ENCODE measurements at places on chromosomes 1 and 21. TPM values are rescaled to one million over a fixed set of nuclear protein-coding genes. Genes with fewer than 3 reads are reported as not detected.

- no peak for DNase-seq
Observed at GRCh38 chr1:231828182-231828920, 201.8 kb downstream of the DISC1 start.

The RGS2 gene
- total RNA-seq: 5.1 TPM

DNA sequence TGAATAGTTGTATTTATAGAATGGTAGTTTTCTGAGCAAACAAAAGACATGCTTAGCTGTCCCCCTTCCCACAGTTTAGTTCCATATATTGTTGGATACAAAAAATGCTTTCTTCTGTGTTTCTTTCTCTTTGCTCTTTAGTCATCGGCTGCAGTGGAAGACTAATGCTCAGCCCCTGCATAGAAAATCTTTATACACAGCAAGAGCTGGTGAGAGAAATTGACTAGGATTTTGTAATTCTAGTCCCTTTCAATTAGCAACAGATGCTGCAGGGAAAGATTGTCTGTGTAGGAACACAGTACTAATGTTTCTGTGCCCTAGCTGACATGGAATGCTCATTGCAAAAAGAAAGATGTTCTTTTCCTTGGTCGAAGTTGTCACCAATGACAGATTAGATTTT is 200.9 kb downstream of the RPS6KC1 start:
- no peak for DNase-seq

GRCh38 chr1:43238991-43239469 is 30.8 kb upstream of the TMEM125 start:
- DNase-seq: no peak

- DNase-seq: peak; percentile 9
Observed at GRCh38 chr1:175471039-175471800, 272.2 kb downstream of the TNR start.

DNA sequence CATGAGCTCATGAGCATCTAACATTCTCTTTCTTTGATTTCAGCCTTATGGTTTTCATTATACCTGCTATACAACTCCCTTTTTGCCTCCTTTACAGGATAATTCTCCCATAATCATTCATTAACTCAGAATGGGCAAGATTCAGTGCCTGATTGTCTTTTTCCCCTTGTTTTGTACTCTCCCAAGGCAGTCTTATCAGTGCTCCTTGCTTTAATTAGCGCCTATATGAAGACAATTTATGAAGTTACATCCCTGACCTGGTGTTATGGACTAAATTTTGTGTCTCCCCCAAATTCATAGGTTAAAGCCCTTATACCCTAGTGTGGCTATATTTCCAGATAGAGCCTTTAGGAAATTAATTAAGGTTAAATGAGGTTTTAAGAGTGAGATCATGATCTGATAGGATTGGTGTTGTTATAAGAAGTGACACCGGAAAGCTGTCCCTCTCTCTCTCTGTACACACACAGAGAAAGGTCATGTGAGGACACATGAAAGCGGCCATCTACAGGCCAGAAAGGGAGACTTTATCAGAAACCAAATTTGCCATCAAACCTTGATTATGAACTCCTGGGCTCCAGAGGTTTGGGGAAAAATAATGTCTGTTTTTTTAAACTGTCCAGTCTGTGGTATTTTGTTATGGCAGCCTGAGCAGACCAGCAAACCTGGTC is 185.8 kb upstream of the CHODL start:
- DNase-seq: no peak

The CYYR1 gene
- total RNA-seq: not detected

The RBM11 gene
- total RNA-seq: 5.1 TPM

DNA sequence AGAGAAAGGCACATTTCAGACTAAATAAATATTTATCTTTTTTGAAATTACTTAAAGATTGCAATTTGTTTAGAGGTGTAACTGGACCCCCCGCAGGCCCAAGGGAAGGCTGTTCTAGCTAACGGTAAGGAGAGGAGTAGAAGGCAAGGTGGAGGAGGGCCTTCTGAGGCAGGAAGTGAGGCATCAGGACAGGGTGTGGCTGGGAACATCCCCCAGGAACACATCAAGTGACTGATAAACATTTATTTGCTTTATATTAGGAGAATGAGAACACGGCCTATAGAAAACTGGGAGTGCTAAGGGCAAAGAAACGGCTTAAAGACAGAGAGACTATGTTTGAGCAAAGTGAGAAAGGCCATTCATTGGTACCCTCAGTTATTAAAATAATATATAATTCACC is 23.2 kb downstream of the HIVEP3 start:
- no peak for DNase-seq

The ETV3L gene
- total RNA-seq: not detected

DNA sequence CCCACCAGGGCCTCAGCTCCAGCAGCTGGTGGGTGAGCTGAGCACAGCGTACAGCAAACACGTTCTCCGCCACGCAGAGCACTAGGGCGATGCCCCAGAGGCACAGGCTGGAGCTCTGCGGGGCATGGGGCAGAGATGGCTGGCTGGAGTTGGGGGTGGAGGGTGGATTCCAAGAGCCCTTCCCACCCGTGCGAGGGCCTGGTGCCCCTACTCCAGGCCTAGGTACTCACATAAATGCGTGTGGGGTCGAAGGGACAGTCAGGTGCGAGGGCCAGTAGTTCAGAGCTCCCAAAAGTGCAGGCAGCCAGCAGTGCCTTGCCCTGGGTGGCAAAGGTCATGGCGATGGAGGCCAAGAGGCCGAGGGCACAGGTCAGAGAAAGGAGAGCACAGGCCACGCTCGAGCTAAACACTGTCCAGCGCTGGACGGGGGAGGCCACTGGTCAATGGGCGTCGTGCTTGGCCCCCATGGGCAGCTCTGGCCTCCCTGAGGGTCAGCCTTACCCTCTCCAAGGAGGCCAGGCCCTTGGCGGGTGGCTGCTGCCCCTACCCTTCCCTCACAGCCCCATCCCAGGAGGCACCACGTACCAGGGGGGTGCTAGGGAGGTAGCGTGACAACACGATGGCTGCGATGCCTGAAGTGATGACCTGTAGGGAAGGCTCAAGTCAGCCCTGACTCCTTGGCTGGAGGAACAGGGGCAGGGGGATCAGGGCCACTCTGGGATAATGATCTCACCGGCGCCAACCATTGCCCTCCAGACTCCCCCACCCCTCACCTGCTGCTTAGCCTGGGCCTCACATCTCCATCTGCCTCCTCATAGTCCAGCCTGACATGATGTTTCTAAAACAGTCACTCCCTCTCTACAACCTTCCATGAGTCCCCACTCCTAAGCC is 5.6 kb downstream of the TMEM54 start:
- no peak for DNase-seq

The ILDR2 gene
- total RNA-seq: 9.1 TPM

- no peak for DNase-seq
Observed at GRCh38 chr1:27650539-27651175, 15.7 kb upstream of the FGR start.

DNA sequence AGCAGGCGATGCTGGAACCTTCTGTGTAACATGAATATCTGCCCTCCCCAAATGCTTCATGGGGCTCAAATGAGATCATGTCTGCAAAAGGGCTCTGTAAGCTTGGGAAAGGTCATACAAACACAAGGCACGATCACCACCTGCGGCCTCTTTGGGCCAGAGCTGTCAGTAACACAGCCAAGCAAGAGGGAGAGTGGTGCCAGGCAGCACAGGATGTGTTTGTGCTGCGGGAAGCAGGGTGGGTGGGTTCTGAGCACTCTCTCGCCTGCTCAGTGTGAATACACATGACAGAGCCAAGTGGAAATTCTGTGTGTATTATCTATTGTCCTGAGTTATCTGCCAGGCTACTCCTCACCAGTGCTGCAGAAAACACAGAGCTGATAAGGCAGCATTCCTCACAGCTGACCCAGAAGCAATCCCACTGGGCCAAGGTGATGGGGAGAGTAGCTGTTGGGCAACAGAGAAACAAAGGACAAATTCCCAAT is 101.2 kb downstream of the LAMC2 start:
- DNase-seq: no peak

- DNase-seq: no peak
Observed at GRCh38 chr21:37000381-37000780, 6.1 kb upstream of the RIPPLY3 start.

The ANGPTL3 gene
- total RNA-seq: not detected

The GPR52 gene
- total RNA-seq: 0.55 TPM

GRCh38 chr1:190183588-190183987 is 294.1 kb downstream of the BRINP3 start:
- DNase-seq: no peak

DNA sequence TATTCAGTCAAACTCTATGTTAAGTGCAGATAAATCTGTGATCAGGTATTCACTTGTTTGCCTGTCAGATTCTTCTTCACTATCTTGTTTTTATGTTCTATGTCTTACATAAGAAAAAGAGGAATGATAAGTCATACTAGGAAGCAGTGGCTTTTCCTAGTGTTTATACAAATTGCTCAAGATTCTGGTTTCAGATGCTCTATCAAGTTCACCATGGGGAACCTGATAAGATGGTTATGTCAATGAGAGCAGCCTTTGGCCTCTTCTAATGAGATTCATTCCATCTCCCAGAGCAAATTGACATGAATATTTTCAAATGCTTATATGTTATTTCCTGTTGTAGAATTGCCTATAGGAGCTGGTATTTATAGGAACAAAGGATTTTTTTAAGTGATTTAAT is 218.8 kb upstream of the TMPRSS15 start:
- no peak for DNase-seq

The FOXD3 gene
- not detected for total RNA-seq

The LCE6A gene
- not detected for total RNA-seq

- no peak for DNase-seq
Observed at GRCh38 chr1:99133756-99134500, 129.3 kb upstream of the PLPPR5 start.

The UBE2U gene
- total RNA-seq: not detected

The OSCP1 gene
- total RNA-seq: 2.8 TPM

The ARHGEF11 gene
- 4.8 TPM for total RNA-seq

GRCh38 chr21:17512253-17513213 is at the start of gene CXADR:
Gene CXADR (plus strand): TSS chr21:17513043. CDS start chr21:17513130, 87 bp downstream.
- peak; percentile 88 for DNase-seq

- no peak for DNase-seq
Observed at GRCh38 chr1:65946376-65946775, 153.7 kb downstream of the PDE4B start.

DNA sequence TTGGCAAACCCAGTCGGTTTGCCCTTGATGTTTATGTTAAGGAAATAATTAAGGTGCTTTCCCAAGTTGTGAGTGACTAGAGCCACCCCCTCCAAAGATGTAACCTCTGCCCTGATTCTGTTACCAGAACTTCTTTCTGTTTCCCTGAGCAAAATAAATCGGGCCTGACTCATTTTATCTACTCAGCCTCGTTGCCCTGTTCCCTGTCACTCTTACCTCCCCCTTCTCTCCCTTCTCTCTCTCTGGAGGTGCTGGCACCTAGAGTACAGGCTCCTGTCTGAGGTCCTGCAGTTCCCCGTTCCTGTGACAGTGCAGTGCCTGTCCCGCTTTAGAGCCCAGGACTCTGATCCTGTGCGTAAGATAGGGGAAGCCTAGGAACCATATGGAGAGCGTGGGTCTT is 35.4 kb downstream of the CXADR start:
- DNase-seq: no peak

DNA sequence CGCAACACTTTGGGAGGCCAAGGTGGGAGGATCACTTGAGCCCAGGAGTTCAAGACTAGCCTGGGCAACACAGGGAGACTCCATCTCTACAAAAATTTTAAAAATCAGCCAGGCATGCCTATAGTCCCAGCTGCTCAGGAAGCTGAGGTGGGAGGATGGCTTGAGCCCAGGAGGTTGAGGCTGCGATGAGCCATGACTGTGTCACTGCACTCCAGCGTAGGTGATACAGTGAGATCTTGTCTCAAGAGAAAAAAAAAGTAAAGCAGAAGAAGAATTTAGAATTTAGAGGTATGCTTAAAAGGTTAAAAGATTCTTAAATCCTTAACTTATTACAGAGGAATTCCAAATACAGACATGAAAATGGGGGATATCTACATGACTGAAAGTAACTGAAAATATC is 79.5 kb downstream of the SMYD3 start:
- no peak for DNase-seq

The TMCC2 gene
- 11.0 TPM for total RNA-seq

All from activated CD4-positive, alpha-beta T cell treated with anti-CD3 and anti-CD28 coated beads for 36 hours (primary cell).